ENCODE measurements at places on chromosomes 3 and 15.
A peak's percentile ranks its signal among the peaks of the same experiment; 100 is the strongest.

- no peak for DNase-seq
These were observed 44.0 kb downstream of the IDH2 start for GRCh38 chr15:90058308-90058707.

GRCh38 chr3:12898290-12898964, 57.1 kb upstream of the RPL32 start:
- DNase-seq = no peak

- DNase-seq = no peak
These were observed 6.8 kb upstream of the SNX22 start for GRCh38 chr15:64144565-64145281.

GRCh38 chr3:143237077-143237627, 117.6 kb downstream of the CHST2 start:
- no peak for DNase-seq

DNA sequence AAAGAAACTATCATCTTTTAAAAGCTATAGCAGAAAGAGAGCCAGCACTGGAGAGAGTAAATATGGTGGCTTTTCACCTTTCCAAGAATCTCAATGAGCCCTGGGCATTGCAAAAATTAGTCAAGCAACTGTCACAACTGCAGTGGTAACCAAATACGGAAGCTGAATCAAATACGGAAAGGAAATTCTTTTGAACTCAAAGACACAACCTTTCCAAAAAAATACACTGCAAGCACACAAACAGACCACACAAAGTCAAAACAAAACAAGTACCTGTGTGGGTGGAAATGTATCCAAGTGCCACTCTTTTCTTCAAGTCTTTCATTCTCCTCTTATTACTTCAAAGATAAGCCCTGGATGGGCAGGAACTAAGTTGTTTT, 17.6 kb downstream of the VGLL4 start:
- DNase-seq = no peak

DNA sequence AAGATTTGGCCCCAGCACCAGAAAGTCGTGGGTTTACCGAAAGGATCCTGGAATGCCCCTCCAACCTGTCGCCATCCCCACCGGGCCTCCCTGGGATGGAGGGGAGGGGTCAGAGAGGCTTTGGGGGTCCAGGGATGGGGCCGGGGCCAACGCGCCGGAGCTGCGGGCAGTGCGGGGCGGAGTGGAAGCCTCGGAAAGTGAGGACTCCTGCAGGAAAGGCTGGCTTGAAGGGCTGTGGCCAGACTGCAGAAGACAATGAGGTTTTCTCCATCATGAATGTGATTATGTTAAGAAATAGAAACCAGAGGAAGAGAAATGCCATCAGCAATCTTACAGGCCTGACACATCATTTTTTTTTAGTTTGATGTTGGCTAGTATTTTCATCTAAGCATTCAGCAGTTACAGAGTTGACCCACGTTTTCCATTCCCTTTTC, 738 bp downstream of the YEATS2 start:
- DNase-seq = peak; percentile 32

DNA sequence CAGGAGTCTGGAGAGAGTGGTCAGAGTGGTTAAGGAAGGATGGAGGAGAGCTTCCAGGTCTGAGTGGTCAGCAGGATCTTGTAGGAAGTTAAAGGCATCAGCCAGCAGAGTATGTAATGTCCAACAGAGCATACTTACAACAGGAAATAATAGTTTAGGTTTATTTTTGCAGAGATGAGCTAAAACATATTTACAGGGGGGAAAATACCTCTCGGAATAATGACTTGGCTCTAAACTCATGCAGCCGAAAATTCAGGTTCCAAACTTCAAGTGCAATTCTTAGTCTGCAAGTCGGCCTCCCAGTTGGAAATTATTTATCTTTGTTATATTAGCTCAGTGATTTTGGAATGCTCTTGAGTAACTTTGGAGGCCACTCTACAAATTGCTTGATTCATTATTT, 385.0 kb upstream of the C2CD4B start:
- DNase-seq = no peak

GRCh38 chr3:16825617-16826204, 59.0 kb upstream of the PLCL2 start:
- no peak for DNase-seq

- DNase-seq = no peak
These were observed 295.1 kb downstream of the THSD4 start for GRCh38 chr15:71410347-71410746.

- DNase-seq = no peak
These were observed 298.5 kb downstream of the GBE1 start for GRCh38 chr3:81462921-81463320.
